ENCODE measurements at places on chromosomes 7 and 10. TPM values are rescaled to one million over a fixed set of nuclear protein-coding genes. Genes with fewer than 3 reads are reported as not detected.

- no peak for DNase-seq
These were observed 502.3 kb downstream of the TCERG1L start for GRCh38 chr10:130809181-130809580.

GRCh38 chr10:112210666-112211065, 27.1 kb upstream of the GPAM start:
- no peak for DNase-seq

- DNase-seq: no peak
These were observed 58.1 kb upstream of the MSMB start for GRCh38 chr10:46104071-46104585.

GRCh38 chr7:47715631-47716068, 133.7 kb upstream of the TNS3 start:
- no peak for DNase-seq

DNA sequence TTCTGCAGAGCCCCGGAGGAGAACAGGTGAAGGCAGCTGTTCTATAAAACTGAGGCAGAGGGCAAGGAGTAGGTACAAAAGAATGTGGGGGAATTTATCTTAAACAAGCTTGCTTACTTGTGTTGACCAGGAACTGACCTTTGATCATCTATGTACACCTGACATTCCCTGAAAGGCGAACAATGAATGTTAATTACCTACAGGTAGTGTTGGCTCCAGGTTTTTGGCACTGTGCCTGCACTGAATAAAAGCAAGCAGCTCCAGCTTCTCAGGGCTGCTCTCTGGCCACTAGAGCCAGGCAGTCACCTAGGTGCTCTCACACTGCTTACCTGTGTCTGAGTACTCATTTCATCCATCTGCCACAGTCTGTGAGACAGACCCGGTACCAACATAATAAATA, 87.0 kb downstream of the RAPGEF5 start:
- DNase-seq: no peak

The TFR2 gene
- 11.0 TPM for total RNA-seq

GRCh38 chr10:89301232-89301631, 614 bp upstream of the IFIT2 start:
- no peak for DNase-seq

The ACBD7 gene
- total RNA-seq: 1.5 TPM

DNA sequence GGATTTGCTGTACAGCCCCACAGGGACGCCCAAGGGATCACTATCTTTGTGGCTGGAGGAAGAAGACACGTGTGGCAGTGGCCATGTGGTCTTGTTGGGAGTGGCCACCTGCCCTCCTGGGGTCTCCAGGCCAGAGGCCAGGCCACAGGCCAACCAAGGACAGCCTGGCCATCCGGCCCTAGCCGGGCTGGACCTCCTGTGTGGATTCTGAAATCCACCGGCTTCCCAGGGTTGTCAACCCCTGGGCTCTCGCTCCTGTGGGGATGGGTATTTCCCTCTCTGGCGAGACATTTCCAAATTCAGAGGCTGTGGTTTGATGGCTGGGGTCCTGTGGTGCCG, 31.5 kb upstream of the CFAP46 start:
- DNase-seq: no peak

DNA sequence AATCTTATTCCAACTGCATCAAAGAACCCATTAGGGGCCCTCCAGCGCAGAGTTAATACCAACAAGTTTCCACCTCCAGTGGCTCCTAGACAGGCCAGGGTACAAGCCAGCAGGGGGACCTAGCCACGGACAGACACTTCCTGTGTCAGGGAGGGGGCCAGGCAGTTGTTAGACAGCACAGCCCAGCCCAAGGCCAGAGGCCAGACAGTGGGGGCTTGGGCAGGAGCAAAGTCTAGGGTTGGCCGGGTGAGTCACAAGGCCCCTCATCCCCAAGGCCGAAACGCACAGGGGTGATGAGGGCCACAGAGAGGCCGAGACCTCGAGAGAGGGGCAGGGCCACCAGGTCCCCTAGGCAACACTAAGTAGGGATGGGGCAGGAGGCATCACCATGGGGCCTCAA, 19.3 kb upstream of the OPTN start:
- DNase-seq: no peak

GRCh38 chr10:110174201-110174600, 33.2 kb upstream of the MXI1 start:
- DNase-seq: no peak

The NUDT13 gene
- total RNA-seq: 2.8 TPM

- DNase-seq: no peak
These were observed 110.7 kb upstream of the CARD11 start for GRCh38 chr7:3154317-3154716.

DNA sequence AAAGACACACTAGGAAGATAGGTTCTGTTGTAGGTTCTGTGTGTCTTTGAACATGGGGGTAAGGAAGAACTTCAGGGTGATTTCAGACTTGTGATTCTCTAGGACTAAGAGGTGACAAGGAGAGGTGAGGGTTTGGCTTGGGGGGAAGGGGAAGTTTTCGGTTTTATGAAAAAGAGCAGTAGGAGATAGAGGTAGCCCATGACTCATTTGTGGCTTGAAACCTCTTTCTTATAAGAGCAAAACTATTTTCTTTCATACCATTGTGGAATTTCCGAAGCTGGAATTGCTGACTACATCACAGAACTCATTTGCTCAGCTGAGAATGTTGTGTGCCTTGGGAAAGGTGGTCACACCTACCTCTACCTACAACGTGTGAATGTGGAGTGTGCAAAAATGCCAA, 39.6 kb upstream of the IKZF1 start:
- DNase-seq: no peak

GRCh38 chr10:78751716-78752115, 317.1 kb upstream of the ZMIZ1 start:
- no peak for DNase-seq

DNA sequence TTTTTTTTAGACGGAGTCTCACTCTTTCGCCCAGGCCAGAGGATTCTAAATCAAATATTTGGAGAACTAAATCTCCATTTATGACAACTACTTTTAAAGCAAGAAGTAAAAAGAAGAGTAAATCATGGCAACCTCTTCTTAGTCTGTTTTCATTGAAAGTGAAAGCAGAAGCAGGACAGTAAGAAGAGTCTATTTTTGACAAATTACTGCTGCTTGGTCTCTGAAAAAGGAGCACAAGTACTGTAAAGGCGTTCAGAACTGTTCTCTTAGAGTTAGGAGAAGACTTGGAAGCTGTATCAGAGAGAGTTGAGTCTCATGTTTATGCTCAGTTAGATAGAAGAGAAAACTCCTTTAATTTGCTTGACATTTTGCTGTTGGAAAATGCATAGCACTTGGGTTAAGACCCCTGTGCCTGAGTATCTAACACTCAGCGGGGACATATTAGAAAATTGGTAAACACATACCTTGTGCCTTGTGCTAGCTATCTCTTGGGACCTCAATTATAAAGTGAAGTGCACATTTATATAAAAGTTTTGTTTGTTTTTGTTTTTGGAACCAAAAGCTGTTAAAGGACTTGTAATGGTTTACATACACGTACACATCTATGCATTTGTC, 433.0 kb downstream of the ANKRD7 start:
- no peak for DNase-seq

The NEUROD6 gene
- not detected for total RNA-seq

- DNase-seq: no peak
These were observed 113.2 kb upstream of the MYO3A start for GRCh38 chr10:25820874-25821273.

GRCh38 chr10:31939797-31940708, 11.4 kb upstream of the ARHGAP12 start:
- no peak for DNase-seq

The FOXI2 gene
- not detected for total RNA-seq

DNA sequence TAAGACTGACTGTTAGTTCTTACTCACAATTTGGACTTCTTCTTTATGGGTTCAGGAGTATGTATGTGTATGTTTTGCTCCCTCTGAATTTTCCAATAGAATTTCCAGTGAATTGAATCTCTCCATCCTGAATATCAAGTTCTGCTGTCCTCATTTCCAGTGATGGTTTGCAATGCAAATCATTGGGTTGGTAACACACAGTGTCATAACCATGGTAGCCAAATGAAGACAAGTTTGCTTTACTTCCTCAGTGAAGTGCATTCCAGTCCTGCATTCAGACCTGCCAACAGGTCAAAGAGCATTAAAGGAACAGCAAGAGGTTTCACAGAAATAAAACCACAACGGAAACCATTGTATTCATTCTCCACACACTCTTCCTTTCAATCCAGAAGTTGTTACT, 15.2 kb downstream of the ITPRID1 start:
- DNase-seq: no peak

Measured in activated naive CD8-positive, alpha-beta T cell treated with anti-CD3 and anti-CD28 coated beads, Interleukin-2, amount 10 ng/mL, durations not matched to agents 7 days and 5 days (primary cell).